CD4-positive, alpha-beta T cell treated with Interleukin-15 for 4 hours (primary cell): ENCODE measurements at places on chromosomes 13 and 19.

DNA sequence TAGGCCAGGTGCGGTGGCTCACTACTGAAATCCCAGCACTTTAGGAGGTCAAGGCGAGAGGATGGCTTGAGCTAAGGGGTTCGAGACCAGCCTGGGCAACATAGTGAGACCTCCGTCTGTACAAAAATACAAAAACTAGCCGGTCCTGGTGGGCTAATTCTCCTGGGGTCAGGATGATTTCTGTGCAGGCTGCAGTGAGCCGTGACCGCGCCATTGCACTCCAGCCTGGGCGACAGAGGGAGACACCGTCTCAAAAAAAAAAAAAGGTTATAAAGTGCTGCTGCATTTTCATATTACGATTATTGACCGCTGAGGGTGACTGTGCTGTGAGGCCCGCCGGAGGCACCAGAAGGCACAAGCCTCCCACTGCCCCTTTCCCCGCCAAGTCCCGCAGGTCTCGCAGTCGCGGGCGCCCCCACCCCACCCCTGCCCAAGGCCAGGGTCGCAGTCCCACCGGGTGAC is 477 bp upstream of the PLEKHF1 start:
- DNase-seq = no peak

DNA sequence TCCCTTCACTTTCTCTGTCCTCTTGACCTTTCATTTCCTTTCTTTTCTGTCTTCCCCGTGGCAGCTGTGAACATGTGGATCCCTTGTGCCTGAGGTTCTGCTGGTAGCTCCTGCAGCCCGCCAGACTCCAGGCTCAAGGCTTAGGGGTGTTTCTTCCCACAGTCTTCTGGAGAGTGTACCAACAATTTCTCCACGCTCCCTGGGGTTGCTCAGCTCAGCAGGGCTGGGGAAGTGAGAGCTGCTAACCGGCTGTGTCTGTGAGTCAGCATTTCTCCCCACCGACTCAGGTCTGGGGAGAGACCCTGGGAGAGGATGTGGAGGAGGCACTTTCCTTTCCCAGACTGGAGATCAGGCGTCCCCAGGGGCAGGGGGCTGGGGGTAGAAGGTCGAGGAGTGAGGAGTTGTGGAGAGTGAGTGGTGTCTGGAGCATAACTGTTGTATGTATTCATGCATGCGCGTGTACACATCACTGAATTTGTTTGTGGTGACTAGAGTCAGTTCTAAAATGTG is 193.6 kb downstream of the KCNRG start:
- no peak for DNase-seq

DNA sequence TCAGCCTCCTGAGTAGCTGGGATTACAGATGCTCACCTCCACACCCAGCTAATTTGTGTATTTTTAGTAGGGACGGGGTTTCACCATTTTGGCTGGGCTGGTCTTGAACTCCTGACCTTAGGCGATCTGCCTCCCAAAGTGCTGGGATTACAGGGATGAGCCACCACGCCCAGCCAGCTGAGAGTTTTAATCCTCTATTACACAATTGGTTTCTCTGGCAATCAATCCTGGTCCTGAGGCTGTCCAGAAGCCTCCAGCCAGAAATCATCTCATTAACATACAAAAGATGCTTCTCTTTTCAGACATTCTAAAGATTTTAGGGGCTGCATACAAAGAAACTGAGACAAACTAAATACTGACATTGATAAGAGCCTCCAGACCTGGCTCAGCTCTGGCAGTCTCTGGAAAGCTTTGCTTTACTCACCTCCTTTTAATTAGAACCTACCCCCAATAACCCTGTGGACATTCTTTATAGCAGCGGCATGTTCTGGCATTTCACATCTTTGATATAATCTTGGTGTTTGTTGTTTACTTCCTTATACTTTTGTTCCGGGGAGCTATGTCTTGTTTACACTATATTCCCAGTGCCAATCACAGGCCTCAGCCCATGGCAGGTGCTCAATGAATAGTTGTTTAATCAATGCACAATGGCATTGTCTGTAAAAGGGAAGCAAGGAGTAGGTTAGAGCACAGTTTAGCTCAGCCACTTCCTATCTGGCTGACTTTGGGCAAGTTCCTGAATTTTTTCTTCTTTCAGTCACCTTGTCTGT is 4.1 kb upstream of the ZNF724 start:
- DNase-seq = no peak

DNA sequence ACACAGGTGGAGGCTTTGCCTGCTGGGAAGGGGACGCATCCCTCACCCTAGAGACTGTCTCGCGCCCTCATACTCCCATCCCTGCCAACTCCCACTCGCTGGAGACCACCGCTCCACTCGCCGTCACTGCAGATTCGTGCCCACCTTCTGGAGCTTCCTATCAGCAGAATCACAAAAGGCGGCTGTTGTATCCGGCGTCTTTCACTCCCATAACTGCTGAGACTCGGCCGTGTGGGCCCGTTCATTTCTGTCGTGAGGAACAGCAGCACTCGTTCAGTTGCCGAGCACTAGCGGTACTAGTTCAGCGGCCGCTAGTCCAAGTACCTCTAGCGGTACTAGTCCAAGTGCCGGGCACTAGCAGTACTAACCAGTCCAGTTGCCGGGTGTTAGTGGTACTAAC is 124.6 kb upstream of the MCF2L start:
- no peak for DNase-seq

DNA sequence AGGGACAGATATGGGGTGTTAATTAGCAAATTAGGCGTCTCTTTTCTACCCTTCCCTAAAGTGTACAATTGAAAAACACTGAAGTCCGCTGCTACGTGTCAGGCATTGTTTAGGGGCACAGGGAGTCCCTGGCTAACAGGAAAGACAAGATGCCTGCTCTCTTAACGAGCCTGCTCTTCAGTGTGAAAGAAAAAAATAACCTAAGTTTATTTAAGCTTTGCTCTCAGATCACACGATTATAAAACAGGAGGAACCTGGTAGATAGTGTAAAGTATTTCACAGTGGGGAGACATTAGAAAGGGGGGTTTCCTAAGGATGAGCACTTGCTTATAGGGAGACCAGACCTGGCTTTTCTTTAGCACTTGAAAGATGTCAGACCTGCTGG is 38.7 kb downstream of the IGFL2 start:
- DNase-seq = no peak

GRCh38 chr19:46537136-46538097 is 41.8 kb upstream of the PNMA8B start:
- peak; percentile 67 for DNase-seq

DNA sequence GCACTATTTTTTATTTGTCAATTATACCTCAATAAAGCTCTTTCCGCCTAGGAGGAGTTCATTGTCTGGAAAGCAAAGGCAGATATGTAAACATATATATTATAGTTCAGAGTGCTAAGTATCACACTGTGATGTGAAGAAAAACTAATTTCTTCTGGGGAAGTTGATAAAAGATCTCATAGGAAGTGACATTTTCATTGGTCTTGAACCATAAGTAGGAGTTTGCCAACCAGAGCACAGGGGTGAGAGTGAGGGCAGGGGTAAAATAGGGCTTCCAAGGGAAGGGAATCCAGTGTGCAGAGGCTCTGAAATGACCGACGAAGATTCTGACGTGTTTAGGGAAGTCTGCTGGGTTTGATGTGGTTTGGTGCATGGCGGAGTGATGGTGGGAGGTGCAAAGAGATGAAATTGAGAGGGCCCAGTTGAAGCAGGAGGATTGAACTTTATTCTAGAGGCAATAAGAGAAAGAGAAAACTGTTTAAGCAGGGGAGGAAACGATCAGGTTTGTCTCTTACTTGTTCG is 780 bp upstream of the GTF2F2 start:
- DNase-seq = peak; percentile 61

GRCh38 chr13:44574466-44574855 is 1.7 kb downstream of the TSC22D1 start:
- DNase-seq = no peak

- no peak for DNase-seq
Observed at GRCh38 chr19:57167385-57167784, at the start of gene DUXA. DUXA (minus strand) TSS chr19:57167485; CDS start chr19:57167443, 42 bp downstream.

DNA sequence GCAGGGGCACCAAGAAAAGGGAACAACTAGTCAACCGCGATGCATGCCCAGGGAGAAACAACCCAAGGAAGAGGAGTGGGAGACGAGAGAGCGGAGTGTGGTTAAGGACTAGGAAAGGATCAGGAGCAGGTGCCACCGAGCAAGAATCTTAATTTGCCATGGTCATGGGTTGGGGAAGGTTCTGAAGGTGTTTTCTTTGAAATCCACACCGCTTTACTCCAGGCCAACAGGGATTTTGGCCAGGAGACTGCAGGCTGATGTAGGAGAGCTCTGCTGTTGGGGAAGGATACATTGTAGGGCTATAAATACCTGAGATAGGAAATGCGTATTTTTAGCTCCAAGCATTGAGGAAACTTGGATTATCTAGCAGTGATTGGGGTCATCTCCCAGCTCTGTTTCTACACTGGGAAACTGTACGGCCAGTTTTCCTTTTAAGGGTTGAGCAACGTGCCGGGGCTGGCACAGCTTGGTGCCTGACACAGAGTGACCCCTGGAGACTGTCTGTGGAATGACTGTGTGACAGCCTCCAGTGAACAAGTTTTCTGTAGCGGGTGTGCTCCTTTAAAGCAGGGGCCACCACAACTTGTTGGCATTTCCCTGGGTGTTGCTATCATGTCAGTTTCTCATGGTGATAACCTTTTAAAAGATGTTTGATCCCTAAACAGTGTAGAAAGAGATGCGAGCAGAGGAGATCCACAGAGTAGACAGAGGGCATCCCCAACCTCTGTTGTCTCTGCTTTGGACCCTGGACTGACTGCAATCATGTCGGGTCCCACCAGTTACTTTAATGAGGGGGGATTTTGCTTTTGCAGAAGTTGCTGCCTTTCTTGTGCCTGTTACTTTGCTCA is 34.3 kb downstream of the ZNF536 start:
- no peak for DNase-seq

- no peak for DNase-seq
Observed at GRCh38 chr19:4671185-4671851, 1.2 kb upstream of the MYDGF start.

- DNase-seq = peak; percentile 21
Observed at GRCh38 chr19:54448040-54448773, 792 bp upstream of the LENG8 start.

- peak; percentile 23 for DNase-seq
Observed at GRCh38 chr19:51166846-51167490, 24.9 kb downstream of the SIGLEC7 start.

DNA sequence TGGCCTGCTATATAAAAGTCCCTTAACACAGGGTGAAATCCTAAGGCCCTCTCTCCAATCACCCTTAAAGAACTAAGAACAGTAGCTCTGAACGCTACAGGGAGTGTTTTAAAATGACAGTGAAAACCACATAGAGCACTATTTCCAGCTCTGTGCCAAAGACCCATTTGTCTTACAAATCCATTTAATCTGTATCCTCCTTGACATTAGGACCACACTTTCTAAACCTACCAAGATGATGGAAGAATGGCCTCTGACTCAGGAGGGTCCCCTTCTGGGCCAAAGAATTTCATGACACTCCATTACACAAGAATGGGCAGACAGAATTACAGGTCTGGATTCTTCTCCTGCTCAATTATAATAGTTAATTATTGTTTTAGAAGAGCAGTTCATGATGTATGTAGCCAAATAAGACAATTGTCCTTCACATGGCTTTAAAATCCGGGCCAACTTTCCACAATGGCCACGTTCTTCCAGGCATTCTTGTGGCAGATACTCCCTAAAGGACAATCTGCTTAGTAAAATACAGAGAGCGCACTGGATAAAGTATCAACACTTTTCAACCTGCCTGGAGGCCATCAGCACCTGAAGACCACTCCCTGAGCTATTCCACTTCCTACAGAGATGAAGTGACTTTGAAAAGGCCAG is 61.0 kb downstream of the STK24 start:
- DNase-seq = no peak

DNA sequence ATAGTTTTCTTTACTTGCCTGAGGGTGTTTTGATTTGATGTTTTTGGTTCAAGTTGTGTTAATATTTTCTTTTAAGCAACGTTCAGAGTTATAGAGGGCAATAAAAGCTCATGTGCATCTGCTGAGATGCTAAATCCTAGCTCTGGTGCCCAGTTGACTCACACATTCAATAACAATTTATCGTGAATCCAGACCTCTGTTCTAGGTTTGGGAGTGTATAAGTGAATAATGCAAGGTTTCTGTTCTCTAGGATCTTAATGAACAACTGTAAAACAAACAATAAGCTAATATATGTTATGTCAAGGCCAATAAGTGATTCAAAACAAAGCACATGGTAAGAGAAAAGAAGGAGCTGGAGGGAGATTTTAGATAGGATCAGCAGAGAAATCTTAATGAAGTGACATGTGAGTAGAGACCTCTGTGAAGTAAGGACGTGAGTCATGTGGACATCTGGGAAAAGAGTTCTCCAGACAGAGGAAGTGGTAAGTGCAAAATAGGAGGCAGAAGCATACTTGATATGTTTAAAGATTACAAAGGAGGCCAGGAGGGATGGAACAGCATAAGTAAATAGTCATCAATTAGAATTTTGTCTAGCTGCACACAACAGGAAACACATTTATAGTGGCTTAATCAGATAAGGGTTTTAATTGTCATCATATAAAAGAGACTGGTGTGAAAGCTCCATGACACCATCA is 278.5 kb upstream of the HTR2A start:
- no peak for DNase-seq

DNA sequence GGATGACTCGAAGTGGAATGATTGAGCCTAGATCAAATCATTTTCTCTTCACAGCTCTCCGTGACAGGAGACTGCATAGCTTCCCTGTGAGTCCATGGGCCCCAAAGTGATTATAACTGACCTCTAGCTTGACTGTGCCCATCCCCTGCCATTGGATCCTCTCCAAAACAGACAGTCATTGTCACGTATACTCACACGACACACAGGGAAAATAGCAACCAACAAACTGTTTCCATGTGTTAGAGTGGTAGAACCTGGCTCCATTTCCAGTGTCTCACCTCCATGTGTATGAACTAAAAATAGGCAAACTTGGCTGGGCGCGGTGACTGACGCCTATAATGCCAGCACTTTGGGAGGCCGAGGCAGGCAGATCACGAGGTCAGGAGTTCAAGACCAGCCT is 48.8 kb upstream of the NPAS1 start:
- no peak for DNase-seq

DNA sequence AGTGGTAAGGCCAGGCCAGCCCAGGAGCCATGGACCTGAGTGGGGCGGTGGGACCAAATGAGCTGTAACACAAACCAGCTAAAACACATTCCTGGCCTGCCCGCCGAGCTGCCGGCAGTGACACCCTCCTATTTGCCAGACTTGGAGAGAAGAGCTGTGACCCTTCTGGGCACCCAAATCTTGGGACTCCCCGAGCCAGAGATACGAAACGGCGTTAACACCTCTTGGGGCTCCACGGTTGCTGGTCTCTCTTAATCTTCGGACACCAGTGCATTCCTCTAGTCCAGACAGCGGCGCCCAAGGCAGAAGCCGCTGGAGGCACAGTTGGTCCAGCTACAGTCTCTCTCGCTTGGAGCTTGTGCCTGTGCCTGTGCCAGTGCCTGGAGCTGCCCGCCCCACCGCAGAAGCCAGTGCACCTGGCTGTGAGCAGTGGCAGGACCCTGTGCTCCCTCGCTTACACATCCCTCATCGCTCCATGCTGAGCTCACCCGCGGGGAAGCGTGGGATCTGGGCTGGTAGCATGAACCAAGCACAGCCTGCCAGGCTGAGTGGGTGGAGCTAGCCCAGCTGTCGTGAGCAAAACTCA is 147.2 kb upstream of the KLHL1 start:
- no peak for DNase-seq

- no peak for DNase-seq
Observed at GRCh38 chr13:31894931-31895330, 136.6 kb upstream of the FRY start.

- no peak for DNase-seq
Observed at GRCh38 chr13:43596924-43597598, 189.7 kb downstream of the ENOX1 start.
